Uterus (tissue), 4 donors: ENCODE measurements at places on chromosomes 3 and 15. TPM values are rescaled to one million over a fixed set of nuclear protein-coding genes. Genes with fewer than 3 reads are reported as not detected.
A peak's percentile ranks its signal among the peaks of the same experiment; 100 is the strongest.

The NR2E3 gene
- not detected for total RNA-seq

The ERC2 gene
- total RNA-seq, result 5.5 TPM

The DLEC1 gene
- 1.9 TPM for total RNA-seq

DNA sequence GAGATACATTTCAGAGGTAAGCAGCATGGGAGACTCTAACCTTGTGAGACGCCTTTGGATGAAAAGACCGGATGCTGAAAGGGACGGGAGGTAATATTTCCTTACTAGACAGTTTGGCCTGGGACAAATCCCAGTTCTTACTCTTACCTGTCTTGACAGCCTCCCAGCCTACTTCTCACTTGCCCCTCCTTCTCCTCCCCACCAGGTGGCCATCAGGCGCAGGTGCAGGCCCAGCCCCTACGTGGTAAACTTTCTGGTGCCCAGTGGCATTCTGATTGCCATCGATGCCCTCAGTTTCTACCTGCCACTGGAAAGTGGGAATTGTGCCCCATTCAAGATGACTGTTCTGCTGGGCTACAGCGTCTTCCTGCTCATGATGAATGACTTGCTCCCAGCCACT is 6.3 kb downstream of the HTR3D start:
- DNase-seq, result no peak

DNA sequence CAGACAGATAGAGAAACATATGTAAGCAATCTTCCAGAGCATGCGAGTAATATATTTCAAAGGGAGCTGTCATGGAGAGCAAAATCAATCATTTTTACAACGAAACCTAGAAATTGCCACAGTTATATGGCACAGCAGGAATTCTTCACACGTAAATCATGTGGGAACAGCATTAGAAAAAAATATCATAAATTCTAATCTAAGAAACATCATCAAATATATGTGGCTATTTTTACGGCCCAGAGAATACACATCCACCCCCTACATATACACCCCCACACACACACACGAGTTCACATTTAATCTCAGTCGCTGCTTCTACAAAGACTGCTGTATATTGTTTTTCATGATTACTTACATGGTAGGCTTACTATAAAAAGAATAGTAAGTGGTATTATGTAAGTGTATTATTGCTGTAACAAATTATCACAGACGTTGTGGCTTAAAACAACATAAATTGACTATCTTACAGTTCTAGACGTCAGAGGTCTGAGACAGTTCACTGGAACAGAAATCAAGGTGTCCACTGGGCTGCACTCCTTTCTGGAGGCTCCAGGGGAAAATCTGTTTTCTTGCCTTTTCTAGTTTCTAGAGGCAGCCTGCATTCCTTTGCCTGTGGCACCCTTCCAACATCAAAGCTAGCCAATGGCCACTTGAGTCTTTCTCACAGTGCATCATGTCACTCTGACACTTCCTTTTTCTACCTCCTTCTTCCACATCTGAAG is 363.3 kb downstream of the ULK4 start:
- DNase-seq, result peak; percentile 41

- DNase-seq, result no peak
These were observed 72.3 kb downstream of the DAPK2 start for GRCh38 chr15:63974021-63974420.

GRCh38 chr15:28923726-28924280 is 38.0 kb downstream of the APBA2 start:
- DNase-seq, result no peak
